NCI-H1436 (cell line): ENCODE measurements at places on chromosomes 1 and 21.

DNA sequence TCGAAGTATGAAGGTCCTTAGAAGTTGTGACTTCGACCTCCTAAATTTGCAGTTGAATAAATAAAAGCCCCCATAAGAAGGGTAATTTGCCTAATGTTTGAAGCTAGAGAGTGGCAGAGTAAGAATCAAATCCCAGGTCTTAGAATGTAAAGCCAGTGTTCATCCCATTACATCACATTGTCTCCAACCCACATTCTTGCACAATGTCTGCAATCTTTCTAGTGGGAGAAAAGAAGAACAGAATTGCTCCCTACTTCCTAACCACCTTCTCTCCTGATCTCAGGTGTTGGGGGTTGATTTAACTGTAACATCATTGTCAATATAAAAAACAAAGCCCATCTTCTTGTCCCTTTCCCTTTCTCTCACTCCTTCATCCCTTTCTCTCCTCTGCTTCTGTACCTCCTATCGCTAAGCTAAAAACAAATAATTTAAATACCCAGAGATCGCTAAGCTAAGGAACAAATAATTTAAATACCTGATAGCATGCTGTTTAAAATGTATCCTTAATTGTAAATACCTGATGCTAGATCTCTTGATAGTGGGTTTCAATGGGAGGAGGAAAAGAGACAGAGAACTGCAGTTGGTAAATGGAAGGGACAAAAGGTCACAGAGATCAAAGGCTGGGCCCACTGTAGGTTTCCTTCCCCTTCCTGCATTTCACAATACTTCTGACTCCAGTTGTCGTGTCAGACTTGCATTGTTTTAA, 32.1 kb upstream of the CCDC190 start:
- DNase-seq, result no peak

GRCh38 chr1:193019442-193020026, 39.6 kb downstream of the UCHL5 start:
- peak; percentile 61 for DNase-seq

GRCh38 chr1:41315871-41316270, 45.4 kb upstream of the FOXO6 start:
- no peak for DNase-seq

GRCh38 chr1:61951731-61952580, 209.7 kb downstream of the PATJ start:
- no peak for DNase-seq

GRCh38 chr1:188489336-188490112, 1660.8 kb downstream of the PLA2G4A start:
- DNase-seq, result no peak

GRCh38 chr1:91784616-91785015, 101.3 kb downstream of the TGFBR3 start:
- DNase-seq, result no peak

GRCh38 chr1:28326515-28326914, 2.3 kb upstream of the MED18 start:
- no peak for DNase-seq

- DNase-seq, result no peak
Measured at GRCh38 chr1:180898441-180899219, 14.1 kb upstream of the KIAA1614 start.

DNA sequence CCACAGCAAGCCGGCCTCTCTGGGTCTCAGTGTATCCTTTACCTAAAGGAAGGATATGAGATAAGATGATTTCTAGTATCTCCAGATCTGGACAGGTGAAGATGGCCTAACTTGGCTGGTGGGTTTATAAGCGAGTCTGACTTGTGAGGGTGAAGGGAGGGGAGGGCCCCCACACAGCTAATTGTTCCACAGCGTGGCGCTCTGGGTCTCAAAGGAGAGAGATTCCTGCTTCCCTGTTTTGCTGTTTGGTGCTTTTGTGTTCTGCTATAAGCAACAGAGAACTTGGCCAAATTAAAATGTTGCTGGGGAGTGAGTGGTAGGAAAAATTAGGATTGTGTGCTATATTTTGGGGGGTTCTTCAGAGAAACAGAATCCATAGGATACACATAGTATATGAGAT, 28.9 kb upstream of the NLRP3 start:
- DNase-seq, result no peak

DNA sequence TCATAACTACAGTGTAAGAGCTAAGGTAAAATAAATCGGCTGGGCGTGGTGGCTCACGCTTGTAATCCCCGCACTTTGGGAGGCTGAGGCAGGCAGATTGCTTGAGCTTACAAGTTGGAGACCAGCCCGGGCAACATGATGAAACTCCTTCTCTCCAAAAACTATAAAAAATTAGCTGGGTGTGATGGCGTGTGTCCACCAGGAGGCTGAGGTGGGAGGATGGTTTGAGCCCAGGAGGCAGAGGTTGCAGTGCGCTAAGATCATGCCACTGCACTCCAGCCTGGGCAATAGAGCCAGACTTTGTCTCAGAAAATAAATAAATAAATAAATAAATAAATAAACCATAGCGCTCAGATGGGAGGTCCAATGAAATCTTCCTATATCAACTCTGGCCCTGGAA, 16.7 kb upstream of the FAM110D start:
- no peak for DNase-seq

DNA sequence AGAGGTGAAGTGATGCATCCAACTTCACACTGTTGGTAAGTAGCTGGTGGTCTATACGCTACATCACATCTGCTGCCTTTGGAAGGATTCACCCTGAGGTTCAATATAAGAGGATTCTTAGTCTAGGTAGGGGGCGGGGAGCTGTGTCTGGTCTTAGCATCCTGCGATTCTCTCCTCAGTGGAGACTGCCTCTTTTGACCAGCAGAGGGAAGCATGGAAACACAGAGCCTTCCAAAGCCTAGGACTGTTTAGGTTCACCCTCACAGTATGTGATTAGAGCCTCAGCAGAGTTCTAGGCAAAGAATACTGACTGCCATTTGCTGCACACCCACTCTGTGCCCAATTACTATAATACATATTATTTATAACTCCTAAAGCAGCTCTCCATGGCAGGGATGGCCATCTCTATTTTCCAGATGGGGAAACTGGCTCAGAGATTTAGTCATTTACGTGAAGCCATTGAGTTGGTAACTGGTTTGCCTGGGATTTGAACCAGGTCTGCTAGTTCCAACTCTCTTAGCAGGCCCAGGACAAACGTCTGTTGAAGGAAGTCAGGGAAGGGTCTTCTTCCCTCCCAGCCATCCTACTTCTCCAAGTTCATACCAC, 28.9 kb upstream of the EFCAB14 start:
- peak; percentile 53 for DNase-seq

DNA sequence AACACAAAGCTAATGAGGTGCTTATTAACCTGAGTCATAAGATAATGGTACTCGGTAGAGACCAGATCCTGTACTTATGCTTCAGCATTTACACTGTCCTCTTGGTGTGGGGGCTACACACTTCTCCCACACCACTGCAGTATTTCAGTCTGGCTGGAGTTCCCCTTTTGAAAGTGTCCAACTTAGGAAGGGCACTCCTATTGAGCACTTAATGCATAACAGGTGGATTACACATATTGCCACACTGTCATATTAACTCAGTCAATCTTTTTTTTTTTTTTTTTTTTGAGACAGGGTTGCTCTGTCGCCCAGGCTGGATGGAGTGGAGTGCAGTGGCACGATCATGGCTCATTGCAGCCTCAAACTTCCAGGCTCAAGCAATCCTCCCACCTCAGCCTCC, 1.5 kb downstream of the GPATCH4 start:
- no peak for DNase-seq

- no peak for DNase-seq
Measured at GRCh38 chr1:100232156-100232555, 17.5 kb downstream of the DBT start.

DNA sequence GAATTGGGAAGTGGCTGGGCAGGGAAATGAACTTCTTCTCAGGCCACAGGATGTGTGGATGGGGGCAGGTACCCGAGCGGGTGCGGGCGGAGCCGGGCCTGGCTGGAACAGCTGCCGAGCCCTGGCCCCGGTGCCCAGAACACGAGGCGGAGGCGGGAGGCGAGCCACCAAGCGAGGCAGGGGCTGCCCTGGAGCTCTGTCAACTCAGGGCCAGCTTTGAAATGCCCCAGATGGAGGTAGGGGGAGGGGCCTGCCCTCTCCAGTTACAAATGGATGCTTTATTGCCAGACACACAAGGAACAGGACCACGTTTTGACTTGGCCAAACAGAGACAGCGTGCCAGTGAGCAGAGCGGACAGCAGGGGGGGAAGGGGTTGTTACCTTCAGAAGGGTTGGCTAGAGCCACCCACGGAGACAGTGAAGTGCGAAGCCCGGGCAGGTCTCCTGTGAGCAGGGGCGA, 240.4 kb downstream of the SDCCAG8 start:
- no peak for DNase-seq

DNA sequence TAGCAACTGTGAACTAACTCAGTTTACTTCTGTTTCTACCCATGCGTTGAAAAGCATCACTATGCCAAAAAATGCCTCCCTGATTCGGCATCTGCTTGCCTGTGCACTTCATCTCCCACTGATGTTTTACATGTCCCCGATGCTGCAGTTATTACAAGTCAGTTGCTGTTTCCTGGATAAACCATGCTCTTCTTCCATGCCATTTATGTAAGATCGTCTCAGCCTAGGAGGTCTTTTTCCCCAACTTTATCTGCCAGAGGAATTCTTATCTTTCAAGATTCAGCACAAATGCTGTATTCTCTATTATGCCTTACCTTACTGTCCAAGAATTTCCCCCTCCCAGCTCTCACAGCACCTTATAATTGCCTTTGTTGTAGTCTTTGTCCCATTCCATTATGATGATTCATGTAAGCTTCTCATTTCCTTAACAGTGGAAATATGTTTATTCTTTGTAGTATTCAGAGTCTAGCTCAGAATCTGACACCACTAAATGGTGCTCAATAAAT, 30.0 kb downstream of the PRKACB start:
- DNase-seq, result no peak

- DNase-seq, result no peak
Measured at GRCh38 chr1:203031467-203031866, 5.2 kb downstream of the PPFIA4 start.

DNA sequence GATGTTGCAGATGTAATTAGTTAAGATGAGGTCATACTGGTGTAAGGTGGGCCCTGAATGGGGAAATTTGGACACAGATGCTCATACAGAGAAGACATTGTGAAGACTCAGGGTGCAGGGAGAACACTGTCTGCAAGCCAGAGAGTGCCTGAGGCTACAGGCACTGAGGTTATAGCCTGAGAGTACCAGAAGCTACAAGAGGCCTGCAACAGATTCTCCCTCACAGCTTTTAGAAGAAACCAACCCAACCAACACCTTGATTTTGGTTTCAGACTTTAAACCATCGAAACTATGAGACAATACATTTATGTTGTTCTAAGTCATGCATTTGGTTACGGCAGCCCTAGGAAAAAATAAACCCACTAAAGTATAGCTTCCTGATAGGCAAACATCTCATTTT, 321.7 kb upstream of the USP25 start:
- DNase-seq, result no peak

DNA sequence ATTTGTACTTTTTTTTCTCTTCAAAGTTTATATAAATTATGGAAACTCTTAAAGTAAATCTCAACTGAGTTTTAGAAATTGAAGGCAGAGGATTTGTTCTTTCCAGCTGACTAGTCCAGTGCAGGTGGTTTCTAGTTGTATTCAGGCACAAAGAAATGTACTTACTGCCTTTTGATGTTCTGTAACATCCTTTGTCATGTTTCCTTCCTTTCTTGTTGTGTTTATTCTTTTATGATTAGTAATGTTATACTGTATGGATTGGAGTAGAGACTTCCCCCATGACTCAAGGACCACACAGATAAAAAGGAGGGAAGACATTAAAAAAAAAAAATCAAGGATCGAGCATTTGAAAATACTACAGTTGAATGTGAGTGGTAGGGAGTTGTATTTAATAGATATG, 8.0 kb downstream of the HIPK1 start:
- no peak for DNase-seq

GRCh38 chr1:180899262-180899661, 13.4 kb upstream of the KIAA1614 start:
- no peak for DNase-seq

- peak; percentile 31 for DNase-seq
Measured at GRCh38 chr1:27049607-27050006, 37.0 kb upstream of the TENT5B start.

GRCh38 chr1:246034630-246035029, 472.4 kb downstream of the SMYD3 start:
- DNase-seq, result no peak

GRCh38 chr1:205535096-205535495, 30.6 kb downstream of the CDK18 start:
- DNase-seq, result no peak

DNA sequence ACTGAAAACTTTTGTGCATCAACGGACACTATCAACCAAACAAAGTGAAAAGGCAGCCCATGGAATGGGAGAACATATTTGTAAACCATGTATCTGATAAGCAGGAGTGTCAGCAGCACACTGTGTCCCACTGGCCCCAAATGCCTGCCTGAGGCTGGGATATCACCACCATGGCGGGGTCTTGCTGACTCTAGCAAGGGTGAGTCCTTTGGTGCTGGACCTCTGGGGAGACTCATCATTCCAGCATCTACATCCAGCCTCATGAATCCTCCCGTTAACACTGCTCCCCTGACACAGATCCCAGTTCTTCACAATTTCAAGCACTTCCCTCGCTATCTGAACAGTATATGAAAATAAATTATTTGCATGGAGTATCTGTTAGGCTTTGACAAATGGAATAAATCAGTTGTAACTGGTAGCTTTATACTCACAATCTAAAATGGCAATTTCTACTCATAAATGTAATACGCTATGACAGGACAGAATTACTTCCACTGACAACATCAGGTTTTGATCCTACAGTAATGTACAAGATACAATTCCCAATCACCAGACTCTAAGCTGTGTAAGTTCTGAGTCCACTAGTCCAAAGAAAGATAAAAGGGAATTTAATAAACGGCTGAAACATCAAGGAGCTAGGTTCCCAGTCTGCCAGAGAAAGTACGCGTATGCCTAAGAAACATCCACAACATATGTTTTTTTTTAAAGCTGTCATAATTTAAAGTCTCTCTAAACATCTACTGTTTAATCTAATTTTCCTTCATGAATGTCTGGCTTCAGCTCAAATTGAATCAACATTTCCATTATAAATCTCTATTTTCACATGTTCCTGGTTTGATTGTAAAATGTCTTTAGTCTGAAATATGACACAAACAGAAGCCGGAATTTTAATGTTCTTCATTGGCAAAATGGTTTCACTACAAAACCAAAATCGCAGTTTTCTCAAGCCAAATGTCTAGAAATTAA, 95.1 kb downstream of the SIPA1L2 start:
- DNase-seq, result no peak
